H9 (cell line): ENCODE measurements at places on chromosomes 4 and X.
A peak's percentile ranks its signal among the peaks of the same experiment; 100 is the strongest.

- DNase-seq, result no peak
Observed at GRCh38 chrX:68252664-68253063, 180.6 kb downstream of the OPHN1 start.

GRCh38 chrX:16825264-16826035 lies 39.2 kb downstream of the TXLNG start:
- no peak for DNase-seq

DNA sequence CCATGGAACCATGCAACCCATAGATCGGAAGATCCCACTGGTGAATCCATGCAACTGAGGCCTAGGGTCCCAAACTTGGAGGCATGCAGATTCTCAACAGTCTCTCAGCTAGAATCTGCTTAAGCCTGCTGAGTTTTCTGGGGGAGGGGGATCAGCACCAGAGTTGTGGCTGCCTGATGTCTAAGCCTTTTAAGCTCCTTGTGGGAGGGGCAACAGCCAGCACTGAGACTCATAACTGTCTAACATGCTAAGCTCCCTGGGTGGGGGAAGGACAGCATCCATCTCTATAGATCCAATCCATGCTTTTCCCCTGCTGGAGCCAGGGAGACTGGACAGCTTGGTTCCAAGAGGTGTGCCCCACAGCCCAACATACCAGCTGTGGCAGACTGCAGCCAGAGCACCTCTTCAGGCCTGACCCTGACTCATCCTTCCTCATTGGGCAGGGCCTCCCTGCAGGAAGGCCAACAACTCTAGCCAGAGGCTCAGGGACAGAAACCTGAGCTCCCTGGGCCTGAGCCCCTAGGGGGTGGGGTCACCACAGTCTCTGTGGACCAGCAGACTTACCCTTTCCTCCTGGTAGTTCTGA lies 300.1 kb upstream of the SLC7A11 start:
- DNase-seq, result no peak

GRCh38 chr4:80465238-80465637 lies 129.7 kb downstream of the CFAP299 start:
- DNase-seq, result no peak

- peak; percentile 20 for DNase-seq
Observed at GRCh38 chr4:8745826-8746225, 125.8 kb downstream of the HMX1 start.

DNA sequence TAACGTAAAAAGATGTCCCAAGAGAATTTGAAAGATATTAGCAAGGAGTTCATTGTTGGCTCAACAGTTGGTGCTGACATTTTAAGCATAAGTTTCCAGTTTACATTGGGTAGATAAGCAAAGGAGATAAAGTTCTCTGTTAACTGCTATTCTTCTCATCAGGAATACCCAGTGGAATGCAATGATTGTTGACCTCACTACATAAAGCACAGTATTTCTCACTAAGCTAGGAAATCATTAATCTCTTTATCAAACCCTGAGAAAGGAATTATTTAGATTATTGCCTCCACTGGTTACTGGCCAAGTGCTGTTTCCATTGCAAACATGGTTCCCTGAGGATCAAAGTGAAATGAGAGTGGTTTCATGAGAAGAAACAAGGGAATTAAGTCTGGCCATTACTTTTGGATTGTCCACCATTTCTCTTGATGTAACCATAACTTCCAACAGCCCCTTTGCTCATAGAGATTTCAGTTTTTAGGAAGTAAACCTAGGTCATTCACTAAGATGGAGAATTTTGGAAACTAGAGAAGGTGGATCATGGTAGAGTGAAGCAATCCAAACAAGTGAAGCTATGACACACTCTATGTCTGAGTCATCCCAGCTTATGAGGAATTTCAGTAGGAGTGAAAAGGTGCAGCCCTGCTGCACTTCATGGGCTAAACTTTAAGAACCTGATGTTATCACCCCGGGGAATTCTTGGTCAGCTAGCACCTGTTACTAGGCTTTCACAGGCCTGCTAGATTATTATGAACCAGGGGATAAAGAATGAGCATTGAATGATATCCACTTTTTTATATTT lies 163.4 kb downstream of the AREG start:
- no peak for DNase-seq

- DNase-seq, result no peak
Observed at GRCh38 chr4:130233377-130234047, 1137.6 kb downstream of the C4orf33 start.

DNA sequence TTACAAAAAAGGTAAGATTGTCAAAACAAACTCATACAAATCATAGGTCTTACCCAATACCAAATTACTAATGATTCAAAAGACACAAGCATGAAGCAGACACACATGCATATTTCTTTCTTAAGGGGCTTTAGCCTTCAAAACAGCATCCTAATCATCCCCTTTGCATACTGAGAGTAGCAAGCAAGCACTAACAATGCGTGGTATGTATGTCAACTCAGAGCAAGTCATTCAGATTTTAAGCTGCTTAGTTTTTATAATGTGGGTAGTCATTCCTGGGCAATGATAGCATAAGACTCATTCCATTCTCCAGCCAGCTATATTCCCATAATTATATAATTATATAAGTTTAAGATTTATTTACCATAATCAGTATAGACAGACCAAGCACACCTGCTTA lies 219.6 kb downstream of the DKK2 start:
- DNase-seq, result no peak

- no peak for DNase-seq
Observed at GRCh38 chr4:30821275-30821674, 101.1 kb downstream of the PCDH7 start.

- no peak for DNase-seq
Observed at GRCh38 chr4:766152-766515, 59.8 kb downstream of the CPLX1 start.

DNA sequence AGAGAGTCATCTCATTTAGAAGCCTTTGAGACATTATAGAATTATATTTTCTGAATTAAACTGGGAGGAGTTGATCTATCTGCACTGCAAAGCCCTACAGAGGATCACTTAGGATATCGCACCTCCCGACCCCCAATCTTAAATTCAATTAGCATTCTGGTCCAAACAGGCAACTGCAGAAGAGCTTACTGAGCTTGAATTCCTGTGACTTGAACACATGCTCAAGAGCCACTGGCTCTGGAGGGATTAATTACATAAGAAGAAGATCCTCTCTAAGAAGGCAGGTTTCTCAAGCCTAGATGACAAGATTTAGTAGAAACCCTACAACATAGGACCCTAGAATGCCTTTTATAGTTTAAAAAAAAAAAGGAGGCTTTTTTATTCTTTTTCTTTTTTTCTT lies 548.9 kb downstream of the ARAP2 start:
- no peak for DNase-seq

GRCh38 chr4:38523524-38524448 lies 140.2 kb upstream of the KLF3 start:
- no peak for DNase-seq

DNA sequence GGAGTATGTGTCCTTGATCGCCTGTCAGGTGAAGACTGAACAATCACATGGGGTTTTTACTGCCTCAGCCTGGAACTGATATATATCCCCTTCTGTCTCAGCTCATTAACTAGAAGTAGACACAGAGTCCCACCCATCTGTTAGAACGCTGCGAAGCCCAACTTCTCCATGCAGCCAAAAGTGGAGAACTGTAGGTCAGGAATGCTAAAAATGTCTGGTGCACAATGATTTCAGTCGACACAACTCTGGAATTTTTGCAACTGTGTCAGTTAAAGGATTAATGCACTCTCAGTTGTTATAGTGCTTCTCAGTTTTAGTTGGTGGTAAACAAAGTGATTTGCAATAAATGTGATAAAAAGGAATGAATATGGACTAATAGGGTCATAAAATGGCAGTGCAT lies 287.2 kb downstream of the INPP4B start:
- no peak for DNase-seq
